Iris pigment epithelial cell (primary cell): ENCODE measurements at places on chromosomes 5 and 9.

GRCh38 chr9:27519466-27520465 lies 4.3 kb upstream of the IFNK start:
- peak; percentile 61 for DNase-seq

DNA sequence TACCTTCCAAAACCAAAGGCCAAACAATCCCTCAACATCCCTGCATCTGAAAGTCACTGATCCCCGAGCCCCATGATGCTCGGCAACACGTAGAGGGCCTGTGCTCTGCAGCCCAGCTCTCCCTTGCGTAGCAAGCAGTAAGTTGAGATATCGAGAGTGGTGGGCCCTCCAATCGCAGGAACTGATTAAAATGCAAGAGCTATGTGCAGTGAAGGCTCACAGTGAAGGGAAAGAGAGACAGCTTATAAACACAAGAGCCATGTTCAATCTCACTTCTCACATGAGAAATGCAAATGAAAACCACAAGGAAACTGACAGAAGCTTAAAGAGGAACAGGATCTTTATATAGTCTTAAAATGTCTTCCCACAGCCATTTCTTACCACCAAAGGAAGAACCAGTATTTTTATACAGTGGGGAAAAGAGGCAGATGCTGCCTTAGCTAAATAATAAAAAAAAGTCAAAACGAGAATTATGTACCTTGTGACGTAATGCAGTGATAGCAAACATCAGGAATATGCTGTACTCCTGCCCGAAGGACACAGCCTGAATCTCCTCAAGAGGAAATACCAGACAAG lies 24.6 kb downstream of the TTF1 start:
- no peak for DNase-seq

GRCh38 chr5:141632650-141633049 lies 4.0 kb downstream of the HDAC3 start:
- no peak for DNase-seq

GRCh38 chr9:98135558-98135934 lies 16.5 kb upstream of the TRIM14 start:
- DNase-seq: no peak

GRCh38 chr5:53041071-53041692 lies 52.0 kb downstream of the ITGA2 start:
- peak; percentile 78 for DNase-seq
